ENCODE measurements at places on chromosomes 12 and 14. TPM values are rescaled to one million over a fixed set of nuclear protein-coding genes. Genes with fewer than 3 reads are reported as not detected.

The LALBA gene
- total RNA-seq: not detected

The SLC35F4 gene
- total RNA-seq: not detected

The SLC25A21 gene
- 1.2 TPM for total RNA-seq

The HECTD1 gene
- total RNA-seq: 380 TPM

The TTC9 gene
- 0.45 TPM for total RNA-seq

The ANKRD33 gene
- total RNA-seq: not detected

The TCL1B gene
- total RNA-seq: not detected

The PLEKHG7 gene
- total RNA-seq: not detected

The ALDH1L2 gene
- total RNA-seq: 41.5 TPM

The KRT86 gene
- not detected for total RNA-seq

The C1QL4 gene
- 0.18 TPM for total RNA-seq

The OR11G2 gene
- not detected for total RNA-seq

The SDS gene
- total RNA-seq: not detected

The SOCS2 gene
- total RNA-seq: 6.3 TPM

The KRT74 gene
- not detected for total RNA-seq

The PLD4 gene
- total RNA-seq: 0.16 TPM

The OR10G3 gene
- total RNA-seq: not detected

The OAS1 gene
- 7.8 TPM for total RNA-seq

The HOXC11 gene
- total RNA-seq: not detected

The MGP gene
- 223 TPM for total RNA-seq

The NPFF gene
- total RNA-seq: not detected

The EMP1 gene
- total RNA-seq: 244 TPM

The CLEC2B gene
- total RNA-seq: 16.5 TPM

The GSC gene
- 2.1 TPM for total RNA-seq

The IGFBP6 gene
- total RNA-seq: 2,626 TPM

The INTS13 gene
- total RNA-seq: 12.4 TPM

The NEUROD4 gene
- total RNA-seq: not detected

The CLMN gene
- 1.8 TPM for total RNA-seq
